ENCODE measurements at places on chromosomes 1 and 21. TPM values are rescaled to one million over a fixed set of nuclear protein-coding genes. Genes with fewer than 3 reads are reported as not detected.

DNA sequence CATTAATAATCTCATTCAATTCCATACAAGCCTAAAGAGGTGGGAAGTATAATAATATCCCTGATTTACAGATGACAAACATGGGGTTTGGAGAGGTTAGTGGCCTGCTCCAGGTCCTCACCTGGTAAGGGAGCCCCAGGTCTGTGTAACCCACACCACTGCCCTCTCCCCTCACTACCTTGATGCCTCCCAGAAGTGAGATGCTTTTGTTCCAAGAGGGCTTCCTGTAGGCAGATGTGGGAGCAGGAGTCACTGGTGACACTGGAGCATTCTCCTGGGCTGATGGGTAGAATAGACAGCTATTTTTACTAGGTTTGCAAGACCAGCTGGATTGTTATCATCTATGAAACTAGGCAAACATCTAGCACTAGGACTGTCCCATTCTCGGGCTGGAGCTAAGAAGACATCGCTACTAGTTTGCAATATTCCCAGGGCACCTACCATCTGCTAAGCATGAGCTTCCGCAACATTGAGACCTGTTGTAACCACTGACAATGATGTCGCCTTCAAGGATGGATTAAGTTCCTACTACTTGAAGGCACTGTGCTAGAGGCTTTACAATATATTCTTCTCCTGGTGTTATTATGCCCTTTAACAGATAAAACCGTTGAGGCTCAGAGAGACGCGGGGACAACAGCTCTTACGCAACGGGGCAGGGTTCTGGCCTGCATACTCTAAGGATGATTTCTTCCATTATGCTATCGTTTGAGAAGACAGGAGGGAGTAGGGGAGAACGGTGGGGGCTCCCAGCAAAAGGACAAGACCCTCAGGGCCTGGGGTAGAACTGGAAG, 35.0 kb downstream of the BATF3 start:
- no peak overlapping the region for H3K27ac ChIP-seq
- peaks cover 21% of the 10 kb centered on the region for H3K4me1 ChIP-seq
- H3K4me3 ChIP-seq = no peak overlapping the region
- no peaks in the 10 kb centered on the region for H3K36me3 ChIP-seq

DNA sequence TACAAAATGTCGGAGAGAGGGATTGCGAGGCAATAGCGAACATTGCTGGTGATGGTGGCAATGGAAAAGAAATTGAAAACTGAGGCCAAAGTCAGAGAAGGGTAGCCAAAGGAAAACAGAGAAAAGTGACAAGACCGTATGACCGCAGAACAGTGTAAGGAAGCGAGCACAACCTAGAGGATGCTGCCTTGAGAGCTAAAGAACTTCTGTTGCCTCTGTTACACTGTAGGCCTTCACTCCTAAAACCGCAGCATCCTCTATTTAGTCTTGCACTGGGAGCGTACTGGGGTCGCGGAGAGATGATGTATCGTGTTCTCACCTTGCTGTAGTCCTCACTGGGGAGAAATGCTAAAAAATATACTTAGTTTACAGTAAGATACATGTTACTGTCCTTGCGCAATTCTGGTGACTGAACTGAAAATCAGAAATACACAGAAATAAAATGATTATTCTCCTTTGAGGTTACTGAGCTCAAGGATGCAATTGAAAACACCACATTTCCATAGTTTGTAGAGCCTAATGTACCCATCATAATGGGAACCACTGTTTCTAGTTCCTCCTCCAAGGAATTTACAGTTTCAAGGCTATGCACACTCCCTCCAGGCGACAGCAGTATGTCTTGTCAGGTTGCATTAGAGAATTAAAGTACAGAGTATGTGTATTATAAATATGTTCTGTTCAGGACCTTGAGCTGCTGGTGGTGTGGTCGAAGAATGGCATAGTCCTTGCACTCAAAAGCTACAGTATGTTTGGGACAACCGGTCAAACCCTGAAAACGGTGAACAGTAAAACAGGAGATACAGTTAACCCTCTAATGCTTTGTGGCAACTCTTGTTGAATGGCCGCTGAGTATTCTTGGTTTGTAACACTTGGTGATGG, 1.3 kb downstream of the NEK7 start:
- H3K4me1 ChIP-seq = peaks cover 15% of the 10 kb centered on the region
- peak overlapping the region; percentile 98 for H3K4me3 ChIP-seq
- DNase-seq = peak; percentile 50
- no peaks in the 10 kb centered on the region for H3K36me3 ChIP-seq
- peaks cover 6% of the 10 kb centered on the region for H3K27me3 ChIP-seq

GRCh38 chr1:238153253-238153652, 262.5 kb upstream of the ZP4 start:
- no peaks in the 10 kb centered on the region for H3K4me1 ChIP-seq
- no peaks in the 10 kb centered on the region for H3K27me3 ChIP-seq
- H3K4me3 ChIP-seq = no peak overlapping the region
- H3K36me3 ChIP-seq = no peaks in the 10 kb centered on the region
- DNase-seq = no peak
- no peak overlapping the region for H3K27ac ChIP-seq

- no peak overlapping the region for H3K27ac ChIP-seq
- H3K36me3 ChIP-seq = no peaks in the 10 kb centered on the region
- no peak for DNase-seq
- H3K27me3 ChIP-seq = no peaks in the 10 kb centered on the region
- no peaks in the 10 kb centered on the region for H3K4me1 ChIP-seq
Measured at GRCh38 chr1:182046763-182047162, 14.7 kb downstream of the ZNF648 start.

DNA sequence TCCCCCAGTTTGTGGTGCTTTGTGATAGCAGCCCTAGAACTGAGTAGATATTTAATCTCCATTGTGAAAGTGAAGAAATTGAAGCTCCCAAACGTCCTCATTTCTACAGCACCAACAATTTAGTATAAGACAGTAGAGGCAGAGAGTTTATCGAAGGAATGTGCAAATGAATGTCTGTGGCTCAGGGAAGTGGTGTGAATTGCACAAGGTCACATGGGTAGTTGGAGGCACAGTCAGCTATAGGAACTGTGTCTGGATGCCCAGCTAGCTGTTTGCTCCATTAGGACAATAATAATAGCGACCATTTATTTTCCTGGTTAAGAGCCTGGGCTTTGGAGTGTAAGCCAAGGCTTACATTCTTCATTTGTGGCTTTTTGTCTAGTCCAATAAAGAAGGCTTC, 144.4 kb upstream of the USP24 start:
- no peak for DNase-seq
- H3K27me3 ChIP-seq = peaks cover 10% of the 10 kb centered on the region
- no peaks in the 10 kb centered on the region for H3K4me1 ChIP-seq
- H3K27ac ChIP-seq = no peak overlapping the region
- H3K36me3 ChIP-seq = no peaks in the 10 kb centered on the region
- no peak overlapping the region for H3K4me3 ChIP-seq

DNA sequence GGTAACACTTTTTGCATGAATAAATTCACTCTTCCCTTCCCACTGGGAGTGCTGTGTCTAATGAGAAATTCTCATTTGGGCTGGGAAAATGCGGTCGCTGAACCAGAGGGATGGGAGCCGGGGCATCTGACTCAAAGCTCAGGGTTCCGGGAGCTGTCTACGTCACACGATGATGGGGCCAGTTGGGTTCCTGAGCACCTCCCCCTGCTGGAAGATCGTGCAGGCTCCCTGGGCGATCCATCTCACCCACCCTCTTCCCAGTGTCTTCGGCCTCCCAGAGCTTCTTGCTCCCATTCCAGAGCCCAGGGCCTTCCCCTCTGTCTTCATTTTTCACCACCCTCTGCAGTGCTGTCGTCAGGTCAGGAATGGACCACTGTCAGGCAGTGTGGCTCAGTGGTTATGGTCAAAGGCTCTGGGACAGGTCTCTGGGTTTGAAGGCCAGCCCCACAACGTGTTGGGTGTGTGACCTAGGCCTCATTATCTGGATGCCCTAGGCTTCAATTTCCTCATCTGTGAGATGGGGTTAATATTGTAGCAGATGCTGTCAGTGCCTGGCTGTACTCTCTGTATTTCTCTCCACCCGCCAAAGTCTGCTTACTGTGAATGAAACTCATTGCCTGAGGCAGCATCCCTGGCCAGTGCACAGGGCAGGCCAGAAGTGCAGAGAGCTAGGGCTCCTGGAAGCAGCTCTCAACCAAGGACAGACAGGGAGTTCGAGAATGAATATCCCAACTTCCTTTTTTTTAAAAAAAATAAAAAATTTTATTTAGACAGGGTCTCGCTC, 31.8 kb downstream of the IGSF21 start:
- H3K27me3 ChIP-seq = peaks cover 33% of the 10 kb centered on the region
- DNase-seq = peak; percentile 53
- no peaks in the 10 kb centered on the region for H3K36me3 ChIP-seq
- H3K4me1 ChIP-seq = no peaks in the 10 kb centered on the region

DNA sequence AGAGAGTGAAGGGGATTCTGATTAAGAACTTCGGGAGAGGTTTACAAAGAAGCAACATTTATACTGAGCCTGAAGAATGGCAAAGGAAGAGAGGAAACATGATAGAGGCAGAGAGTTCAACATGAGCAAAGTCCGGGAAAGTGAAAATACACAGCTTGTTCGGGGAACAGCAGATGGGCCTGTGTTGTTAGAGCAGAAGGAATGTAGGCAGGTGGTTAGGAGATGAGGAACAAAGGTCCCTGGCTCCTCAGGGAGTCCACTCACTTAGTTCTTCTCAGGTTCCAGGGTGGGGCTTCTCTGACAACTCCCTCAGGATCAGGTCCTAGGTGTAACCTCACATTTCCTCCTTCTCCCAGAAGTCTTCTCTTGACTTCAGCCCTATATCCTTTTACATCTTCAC, 5.1 kb upstream of the ZNF326 start:
- no peaks in the 10 kb centered on the region for H3K4me1 ChIP-seq
- no peak overlapping the region for H3K27ac ChIP-seq
- no peak overlapping the region for H3K4me3 ChIP-seq
- no peaks in the 10 kb centered on the region for H3K36me3 ChIP-seq

- H3K4me1 ChIP-seq = peaks cover 3% of the 10 kb centered on the region
- H3K36me3 ChIP-seq = no peaks in the 10 kb centered on the region
- no peak overlapping the region for H3K27ac ChIP-seq
Measured at GRCh38 chr1:43510621-43511020, 20.1 kb upstream of the PTPRF start.

DNA sequence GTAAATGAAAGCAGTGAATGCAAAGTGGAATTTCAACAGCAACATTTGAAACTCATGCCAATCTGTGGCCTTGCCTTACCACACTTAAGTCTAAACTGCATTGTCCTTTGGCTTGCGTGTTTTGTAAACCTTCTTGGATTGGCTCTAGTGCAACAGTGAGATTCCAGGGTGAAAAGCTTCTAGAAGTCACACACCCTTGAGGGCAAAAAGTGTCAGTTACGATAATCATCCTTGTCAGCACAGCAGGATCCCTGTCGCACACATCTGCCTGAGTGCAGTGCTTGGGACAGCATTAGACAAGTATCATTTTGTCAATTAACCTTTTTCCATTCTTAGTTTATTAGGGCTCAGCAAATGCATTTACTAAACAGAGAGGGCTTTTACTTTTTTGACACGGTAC, 243.4 kb upstream of the PTBP2 start:
- no peak overlapping the region for H3K4me3 ChIP-seq
- H3K36me3 ChIP-seq = no peaks in the 10 kb centered on the region
- peaks cover 5% of the 10 kb centered on the region for H3K4me1 ChIP-seq
- no peak for DNase-seq
- peaks cover 43% of the 10 kb centered on the region for H3K27me3 ChIP-seq
- no peak overlapping the region for H3K27ac ChIP-seq

DNA sequence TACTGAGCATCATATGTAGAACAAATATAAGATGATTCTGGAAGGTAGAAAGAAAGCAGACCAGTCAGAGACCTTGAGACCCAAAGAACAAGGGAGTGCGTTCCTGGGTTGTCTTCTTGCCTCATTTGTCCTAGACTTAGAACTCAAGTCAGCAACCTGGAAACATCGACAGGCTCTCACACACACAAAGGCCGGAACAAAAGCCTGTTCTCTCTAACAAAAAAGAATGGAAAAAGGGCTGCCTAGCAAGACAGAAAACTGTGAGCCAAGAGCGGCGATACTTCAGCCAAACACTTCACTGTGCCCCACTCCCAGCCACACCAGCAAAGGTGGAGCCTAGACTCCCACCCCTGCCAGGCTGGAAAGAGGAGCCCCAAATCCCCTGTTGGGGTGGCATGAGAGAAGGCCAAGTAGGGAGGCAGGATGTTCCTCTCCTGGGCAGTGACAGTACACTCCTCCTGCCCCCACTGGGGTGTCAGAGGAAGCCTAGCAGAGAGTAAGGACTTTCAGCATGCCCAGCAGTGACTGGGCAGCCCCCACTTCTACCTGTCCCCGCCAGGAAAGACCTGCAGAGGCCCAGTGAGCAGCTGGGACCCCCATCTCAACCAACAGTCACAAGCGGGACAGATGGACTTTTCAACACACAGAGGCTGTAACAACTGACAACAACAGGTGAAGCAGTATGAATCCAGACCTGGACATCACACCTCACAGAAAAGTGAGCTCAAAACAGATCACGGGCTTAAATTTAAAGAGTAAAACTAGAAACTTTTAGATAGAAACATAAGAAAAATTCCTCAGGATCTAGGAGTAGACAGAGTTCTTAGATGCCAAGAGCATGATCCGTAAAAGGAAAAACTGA, 33.0 kb downstream of the MRAP start:
- peaks cover 9% of the 10 kb centered on the region for H3K4me1 ChIP-seq

GRCh38 chr21:40284409-40284808, 417.2 kb downstream of the PCP4 start:
- DNase-seq = no peak
- H3K4me3 ChIP-seq = no peak overlapping the region
- no peak overlapping the region for H3K27ac ChIP-seq
- no peaks in the 10 kb centered on the region for H3K4me1 ChIP-seq
- H3K36me3 ChIP-seq = peaks cover 54% of the 10 kb centered on the region

DNA sequence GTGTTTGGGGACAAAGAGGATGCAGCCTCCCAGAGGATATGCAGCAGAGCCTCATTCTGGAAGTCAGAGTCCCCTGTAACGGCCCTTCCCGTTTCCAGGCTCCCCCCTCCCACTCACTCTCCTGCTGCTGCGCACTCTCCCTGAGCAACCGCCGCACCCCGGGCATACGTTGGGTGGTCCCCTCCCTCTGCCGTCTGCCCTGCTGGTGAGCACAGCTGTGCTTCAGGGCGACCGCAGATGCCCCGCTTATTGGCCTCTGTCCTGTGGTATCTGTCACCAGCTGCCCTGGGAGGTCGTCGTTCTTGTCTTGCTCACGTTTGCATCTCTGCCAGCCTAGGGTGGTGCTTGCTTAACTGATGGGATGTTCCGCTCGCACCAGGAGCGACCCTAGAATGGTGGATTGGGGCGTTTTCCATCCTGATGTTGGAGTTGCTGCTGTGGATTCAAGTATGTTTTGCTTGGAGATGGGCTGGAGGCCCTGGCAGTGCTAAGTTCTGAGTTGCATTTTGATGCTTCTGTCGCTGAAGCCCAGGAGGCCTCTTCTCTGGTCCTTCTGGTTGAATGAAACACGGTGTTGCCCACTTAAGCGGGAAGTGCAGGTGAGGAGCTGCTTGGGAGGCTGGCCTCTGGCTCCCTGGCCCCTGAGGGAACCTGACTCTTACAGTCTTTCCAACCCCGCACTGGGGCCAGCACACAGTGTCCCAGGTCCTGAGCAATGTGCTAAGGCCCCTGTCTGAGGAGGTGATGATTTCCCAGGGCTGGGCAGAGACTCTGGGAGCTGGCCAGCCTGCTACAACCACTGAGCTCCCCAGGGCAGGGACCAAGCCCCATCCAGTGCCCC, 3.2 kb downstream of the TMEM201 start:
- DNase-seq = no peak
- H3K4me3 ChIP-seq = no peak overlapping the region
- no peaks in the 10 kb centered on the region for H3K36me3 ChIP-seq
- no peaks in the 10 kb centered on the region for H3K27me3 ChIP-seq

The C8B gene
- total RNA-seq = not detected

The NOC2L gene
- total RNA-seq = 97.3 TPM

The TFF3 gene
- 5.2 TPM for total RNA-seq

The IL23R gene
- total RNA-seq = not detected

The CRP gene
- 0.92 TPM for total RNA-seq

The TAL1 gene
- not detected for total RNA-seq

The OR10Z1 gene
- total RNA-seq = not detected

The PATJ gene
- 78.4 TPM for total RNA-seq
